ENCODE measurements at places on chromosomes 7 and 10.

DNA sequence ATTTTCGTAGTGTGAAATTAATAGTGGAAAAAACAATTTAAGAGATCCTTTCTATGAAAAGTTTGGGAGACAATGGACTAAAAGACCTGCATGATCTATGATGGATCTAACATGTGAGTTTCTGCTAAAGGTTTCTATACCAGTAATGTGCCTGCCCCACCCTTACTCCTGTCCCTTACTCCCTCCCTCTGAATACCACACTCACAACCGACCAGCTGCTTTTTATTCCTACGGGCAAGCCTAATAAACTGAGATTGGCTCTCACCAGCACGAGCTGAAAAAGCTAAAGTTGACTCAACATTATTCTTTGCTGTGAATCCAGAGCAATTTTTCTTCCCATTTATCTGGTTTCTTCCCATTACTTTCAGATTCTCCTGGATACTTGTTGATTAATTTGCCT lies 17.8 kb upstream of the REEP3 start:
- no peak for DNase-seq

- no peak for DNase-seq
Measured at GRCh38 chr7:135712182-135712782, 15.7 kb downstream of the SLC13A4 start.

GRCh38 chr7:121795736-121796135 lies 77.2 kb upstream of the PTPRZ1 start:
- DNase-seq = no peak

DNA sequence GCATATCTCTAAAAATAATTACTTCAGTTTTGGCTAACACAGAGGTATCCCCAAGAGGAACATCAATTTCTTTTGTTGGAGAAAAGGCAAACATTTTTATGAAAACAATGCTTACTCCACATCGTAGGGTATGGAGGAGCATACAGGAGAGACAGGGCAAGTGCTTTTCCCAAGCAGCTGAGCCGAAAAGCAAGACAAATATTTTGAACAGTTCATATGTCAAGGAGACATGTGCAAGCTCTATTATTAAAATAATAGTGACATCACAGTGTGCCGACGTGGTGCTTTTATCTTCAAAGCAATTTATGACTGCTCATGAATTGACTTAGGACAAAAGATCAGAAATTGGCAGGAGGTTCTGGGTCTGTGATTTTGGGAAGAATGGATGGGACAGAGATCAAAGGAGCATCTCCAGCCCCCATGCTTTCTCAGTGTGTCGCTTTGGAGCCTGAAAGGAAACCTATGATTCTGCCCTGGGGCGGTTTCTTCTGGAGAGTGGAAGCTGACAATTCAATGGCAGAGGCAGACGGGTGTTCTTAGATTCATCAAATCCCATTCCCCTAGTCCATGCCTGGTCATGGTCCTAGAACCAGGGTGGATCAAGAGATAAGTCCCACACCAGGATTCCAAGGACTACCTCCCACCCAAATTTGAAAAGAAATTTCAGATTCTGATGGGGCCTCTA lies 97.1 kb downstream of the JCAD start:
- no peak for DNase-seq

DNA sequence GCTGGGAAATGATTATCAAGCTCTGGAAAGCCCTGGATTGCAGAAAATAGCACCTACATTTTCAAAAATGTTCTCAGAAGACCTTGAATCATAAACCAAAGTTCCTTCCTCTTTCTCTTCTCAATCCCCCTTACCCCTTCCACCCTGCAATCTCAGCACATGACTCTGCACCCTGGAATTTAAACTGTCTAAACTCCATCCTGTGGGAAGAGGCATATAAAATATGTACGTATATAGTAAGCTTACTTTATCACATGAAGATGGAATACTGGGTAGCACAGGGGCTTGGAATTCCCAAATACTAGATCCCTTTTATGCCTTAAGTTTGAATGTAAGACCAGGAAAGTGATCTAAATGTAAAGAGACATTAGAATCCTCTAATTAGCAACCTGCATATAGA lies 7.7 kb downstream of the AGMO start:
- DNase-seq = no peak

GRCh38 chr10:33884604-33885003 lies 550.1 kb upstream of the NRP1 start:
- DNase-seq = no peak

- no peak for DNase-seq
Measured at GRCh38 chr10:95716466-95716865, 22.7 kb upstream of the TCTN3 start.

DNA sequence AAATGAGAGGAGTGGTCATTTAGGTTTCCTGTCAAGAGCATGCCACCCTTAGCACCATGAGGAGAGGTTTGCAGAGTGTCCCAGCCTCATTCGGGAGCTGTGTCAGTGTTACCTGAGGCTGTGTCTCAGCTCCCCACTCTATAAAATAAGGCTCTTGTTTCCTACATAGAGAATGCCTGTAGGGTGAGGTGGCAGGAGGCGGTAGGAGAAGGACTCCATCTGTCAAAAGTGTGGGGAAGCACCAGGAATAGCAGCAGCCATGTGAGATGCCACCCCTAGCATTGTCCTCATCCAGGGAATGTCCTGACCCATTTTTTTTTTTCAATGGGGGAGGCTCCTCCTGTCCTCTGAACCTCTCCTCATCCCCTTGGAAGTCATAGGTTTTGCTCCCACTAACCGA lies 451.2 kb downstream of the PLXNA4 start:
- DNase-seq = no peak

- DNase-seq = no peak
Measured at GRCh38 chr10:654647-654996, 34.8 kb downstream of the DIP2C start.

DNA sequence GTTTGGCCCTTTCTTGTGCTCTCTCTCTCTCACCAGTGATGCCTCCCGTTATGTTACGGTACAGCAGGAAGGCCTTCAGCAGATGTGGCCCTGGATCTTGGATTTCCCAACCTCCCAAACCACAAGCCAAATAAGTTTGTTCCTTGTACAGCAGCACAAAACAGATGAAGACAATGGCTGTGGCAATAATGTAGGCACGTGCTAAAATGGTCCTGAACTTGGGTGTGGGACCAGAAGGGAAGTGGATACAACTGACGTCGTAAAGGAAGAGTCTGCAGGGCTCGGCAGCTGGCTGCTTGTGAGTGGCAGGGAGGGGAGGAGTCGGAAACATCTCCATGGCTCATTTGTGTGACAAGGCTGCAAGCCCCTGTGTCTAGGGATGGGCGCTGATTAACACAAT lies 26.8 kb downstream of the PROSER2 start:
- no peak for DNase-seq
